Fibroblast of skin of abdomen (primary cell): ENCODE measurements at places on chromosomes 6 and 20.

- DNase-seq = peak; percentile 88
Observed at GRCh38 chr6:72984981-72985665, 240.2 kb downstream of the KHDC1L start.

- no peak for DNase-seq
Observed at GRCh38 chr6:116447052-116447451, 14.1 kb upstream of the CALHM6 start.

DNA sequence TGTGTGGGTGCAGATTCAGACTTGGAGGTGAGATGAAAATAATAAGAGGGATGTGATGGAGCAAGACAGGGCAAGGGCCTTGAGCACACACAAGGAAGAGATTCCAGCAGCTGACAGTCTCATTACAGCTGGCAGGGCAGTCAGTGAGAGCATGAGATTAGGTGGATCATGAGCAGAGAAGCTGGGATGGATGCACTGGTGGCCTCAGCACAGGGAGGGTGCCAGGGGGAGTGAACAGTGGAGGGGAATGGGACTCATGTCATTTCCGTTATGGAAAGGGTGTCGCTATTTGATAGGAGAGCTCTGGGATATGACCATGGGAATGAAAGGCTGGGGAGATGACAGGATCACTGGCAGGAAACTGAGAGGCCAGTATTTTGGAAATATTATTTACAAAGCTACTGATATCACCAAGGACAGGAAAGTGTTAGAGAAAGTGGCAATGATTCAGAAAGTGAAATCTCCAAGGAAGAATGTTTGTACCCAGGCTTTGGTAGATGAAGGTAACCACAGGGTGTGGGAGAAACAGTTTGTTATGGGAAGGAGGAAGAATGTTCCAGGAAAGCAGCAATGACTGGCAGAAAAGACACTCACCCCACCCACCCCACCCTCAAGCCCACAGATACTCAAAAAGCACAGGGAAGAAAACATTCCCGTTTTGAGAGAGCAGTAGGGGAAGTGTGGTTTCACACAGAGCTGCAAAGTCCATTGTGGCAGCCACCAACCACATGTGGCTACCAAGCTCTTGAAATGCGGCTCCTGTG, 214.7 kb upstream of the PROKR2 start:
- DNase-seq = peak; percentile 16

GRCh38 chr20:59690101-59690500, 85.8 kb downstream of the PHACTR3 start:
- DNase-seq = no peak

DNA sequence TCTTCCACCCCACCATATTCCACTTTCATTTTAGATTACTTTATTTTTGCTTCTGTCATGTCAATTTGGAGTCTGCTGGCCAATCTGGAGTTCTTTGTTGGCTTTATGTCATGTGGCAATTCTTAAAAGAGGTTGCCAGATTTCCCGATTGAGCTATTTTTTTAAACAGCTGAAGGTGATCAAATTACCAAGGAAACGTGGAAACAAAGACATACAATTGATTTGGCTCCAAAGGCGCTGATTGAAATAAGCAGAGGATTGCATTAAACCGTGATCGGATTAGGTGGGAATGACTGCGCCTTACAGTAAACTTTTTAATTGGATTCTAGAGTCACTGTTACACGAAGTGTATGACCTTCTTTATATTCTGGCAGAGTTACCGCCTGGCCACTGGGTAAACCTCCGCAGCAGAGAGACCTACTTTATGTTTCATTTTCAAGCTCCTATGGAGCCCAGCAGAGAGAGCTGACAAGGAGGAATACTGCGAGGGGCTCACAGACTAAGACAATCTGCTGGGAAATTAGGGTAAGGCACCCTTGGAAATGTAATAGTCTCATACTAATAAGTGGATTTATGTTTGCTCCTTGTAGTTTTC, 37.9 kb downstream of the SIM1 start:
- DNase-seq = no peak

DNA sequence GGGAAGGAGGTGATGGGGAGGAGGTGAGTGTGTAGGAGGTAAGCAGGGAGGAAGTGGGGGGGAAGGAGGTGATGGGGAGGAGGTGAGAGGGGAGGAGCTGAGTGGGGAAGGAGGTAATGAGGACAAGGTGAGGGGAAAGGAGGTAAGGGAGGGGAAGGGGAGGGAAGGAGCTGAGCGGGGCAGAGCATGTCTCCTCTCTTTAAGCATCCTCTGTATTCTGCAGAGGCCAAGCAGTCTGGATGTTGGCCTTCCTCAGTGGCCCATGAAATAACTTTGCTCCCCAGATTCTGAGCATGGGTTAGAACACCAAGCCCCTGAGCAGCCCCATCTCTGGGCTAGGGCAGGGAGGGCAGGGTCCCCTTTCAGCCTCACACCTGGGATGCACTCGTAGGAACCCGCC, 84.6 kb downstream of the EDN3 start:
- DNase-seq = no peak

- DNase-seq = peak; percentile 77
Observed at GRCh38 chr6:112665815-112666214, 318.7 kb downstream of the RFPL4B start.

- DNase-seq = no peak
Observed at GRCh38 chr6:25441663-25442270, 162.6 kb downstream of the CARMIL1 start.

DNA sequence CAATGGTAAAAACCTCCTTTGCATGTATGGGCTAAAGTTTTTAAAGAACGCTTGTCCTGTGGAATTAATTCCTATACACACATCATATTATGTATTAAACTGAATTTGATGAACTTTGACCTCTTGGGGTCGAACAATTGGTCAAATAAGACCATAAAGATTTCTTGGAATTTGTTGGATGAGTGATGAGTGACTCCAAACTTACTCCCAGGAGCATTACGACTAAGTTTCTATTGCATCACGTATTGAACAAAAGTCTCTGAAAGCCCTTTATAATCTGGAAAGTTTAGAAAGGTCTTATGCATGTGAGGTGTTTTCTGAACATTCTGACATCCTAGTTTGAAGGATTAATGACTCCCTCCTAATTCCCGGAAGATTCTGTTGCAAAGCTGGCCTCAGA, 126.9 kb upstream of the BMP5 start:
- peak; percentile 33 for DNase-seq

- DNase-seq = no peak
Observed at GRCh38 chr20:25277941-25278521, 30.1 kb downstream of the PYGB start.

DNA sequence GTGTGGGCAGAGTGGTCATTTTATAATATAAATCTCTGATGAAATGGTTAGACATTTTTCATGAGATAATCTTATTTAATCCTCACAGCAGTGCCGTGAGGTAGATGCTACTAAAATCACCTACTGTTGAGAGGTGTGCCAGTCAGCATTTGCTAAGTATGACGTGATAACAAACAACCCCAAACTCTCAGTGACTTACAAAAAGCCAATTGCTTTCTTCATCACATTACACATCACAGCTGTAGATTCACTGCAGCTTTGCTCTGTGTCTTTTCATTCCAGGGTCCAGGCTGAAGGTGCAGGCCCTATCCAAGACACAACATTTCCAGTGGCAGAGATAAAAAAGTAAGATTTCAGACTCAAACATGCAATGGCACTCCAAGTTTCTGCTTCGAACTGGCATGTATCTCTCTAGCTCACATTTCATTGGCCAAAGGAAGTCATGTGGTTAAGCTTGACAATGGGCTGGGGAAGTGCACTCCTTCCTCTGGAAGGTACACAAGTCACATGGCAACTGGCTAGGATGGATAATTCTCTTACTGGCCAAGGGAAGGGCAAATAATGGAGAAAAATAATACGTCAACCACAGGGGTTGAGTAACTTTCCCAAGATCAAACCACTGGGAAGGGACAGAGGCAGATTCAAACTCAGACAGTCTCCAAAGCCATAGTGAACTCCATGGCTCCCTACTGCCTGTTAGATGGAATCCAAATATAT, 69.5 kb upstream of the EPB41L1 start:
- DNase-seq = no peak

DNA sequence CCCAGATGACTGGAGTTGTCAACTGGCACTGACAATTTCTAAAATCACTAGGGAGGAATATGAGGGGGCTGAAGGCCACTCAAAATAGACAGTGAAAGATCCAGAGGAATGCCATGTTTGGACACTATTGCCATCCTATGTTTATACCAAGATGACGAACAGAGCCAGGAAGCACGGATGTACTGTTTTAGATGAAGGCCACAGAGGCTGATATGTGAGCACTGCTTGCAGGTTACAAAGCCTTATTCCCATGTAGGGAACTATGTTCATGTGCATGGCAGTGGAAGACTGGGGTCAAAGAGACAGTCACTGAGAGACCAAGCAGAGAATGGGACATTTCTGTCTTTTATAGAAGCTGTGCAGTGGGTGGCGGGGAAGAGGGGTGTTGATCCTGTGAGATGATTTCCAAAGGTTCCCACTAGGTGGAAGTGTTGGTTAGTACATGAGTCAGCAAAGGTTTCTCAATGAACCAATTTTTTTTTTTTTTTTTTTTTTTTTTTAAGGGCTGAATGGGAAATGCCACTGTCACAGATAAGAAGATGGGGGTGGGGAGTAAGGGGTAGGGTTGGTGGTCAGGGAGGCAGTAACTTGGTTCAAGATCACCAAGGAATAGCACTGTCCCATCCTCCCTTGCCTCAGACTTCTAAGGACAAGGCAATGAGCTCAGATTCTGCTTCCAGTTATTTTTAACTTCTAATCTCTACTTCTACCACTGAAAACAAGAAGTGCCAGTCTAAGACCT, 46.7 kb upstream of the MOCS1 start:
- DNase-seq = peak; percentile 47

GRCh38 chr6:8269872-8270454, 165.4 kb downstream of the SLC35B3 start:
- no peak for DNase-seq

GRCh38 chr6:49205526-49205925, 257.5 kb downstream of the MMUT start:
- no peak for DNase-seq

GRCh38 chr20:17227669-17228623, 1.1 kb downstream of the PCSK2 start:
- peak; percentile 19 for DNase-seq

- no peak for DNase-seq
Observed at GRCh38 chr6:35178012-35178411, 35.7 kb upstream of the SCUBE3 start.

- peak; percentile 70 for DNase-seq
Observed at GRCh38 chr6:130293800-130294199, 71.0 kb upstream of the SAMD3 start.

DNA sequence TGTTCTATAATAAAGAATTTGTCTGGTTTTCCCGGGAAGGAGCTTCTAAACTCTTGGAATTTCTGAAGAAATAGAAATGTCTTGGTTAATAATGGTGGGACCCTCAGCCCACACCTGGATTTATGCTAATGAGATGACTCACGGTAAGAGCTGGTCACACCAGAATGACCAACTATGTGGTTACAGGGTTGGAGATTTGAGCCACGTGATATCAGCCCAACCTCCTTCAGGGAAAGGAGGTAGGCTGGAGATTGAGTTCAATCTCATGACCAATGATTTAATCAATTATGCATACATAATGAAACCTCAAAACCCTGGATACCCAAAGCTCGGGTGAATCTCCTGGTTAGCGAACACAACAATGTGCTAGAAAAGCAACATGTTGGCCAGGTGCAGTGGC, 22.1 kb upstream of the CDKN1A start:
- DNase-seq = no peak

DNA sequence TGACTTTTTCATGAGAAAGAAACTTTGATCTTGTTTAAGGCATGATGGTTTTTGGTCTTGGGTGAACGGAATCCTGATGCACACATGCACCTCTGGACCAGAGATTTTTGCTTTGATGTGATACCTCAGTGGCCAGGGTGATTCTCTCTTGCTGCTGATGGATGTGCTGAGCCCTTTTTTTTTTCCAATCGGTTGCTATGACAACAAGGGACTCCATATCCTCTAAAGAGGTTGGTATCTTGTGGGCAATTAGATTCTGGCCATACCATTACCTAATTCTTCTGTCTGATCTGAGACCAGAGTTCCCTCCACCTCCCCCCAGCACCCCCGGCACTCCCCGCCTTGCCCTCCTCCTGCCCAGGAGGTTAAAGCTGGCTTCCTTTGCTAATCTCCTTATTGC, 24.9 kb downstream of the PDYN start:
- DNase-seq = no peak

DNA sequence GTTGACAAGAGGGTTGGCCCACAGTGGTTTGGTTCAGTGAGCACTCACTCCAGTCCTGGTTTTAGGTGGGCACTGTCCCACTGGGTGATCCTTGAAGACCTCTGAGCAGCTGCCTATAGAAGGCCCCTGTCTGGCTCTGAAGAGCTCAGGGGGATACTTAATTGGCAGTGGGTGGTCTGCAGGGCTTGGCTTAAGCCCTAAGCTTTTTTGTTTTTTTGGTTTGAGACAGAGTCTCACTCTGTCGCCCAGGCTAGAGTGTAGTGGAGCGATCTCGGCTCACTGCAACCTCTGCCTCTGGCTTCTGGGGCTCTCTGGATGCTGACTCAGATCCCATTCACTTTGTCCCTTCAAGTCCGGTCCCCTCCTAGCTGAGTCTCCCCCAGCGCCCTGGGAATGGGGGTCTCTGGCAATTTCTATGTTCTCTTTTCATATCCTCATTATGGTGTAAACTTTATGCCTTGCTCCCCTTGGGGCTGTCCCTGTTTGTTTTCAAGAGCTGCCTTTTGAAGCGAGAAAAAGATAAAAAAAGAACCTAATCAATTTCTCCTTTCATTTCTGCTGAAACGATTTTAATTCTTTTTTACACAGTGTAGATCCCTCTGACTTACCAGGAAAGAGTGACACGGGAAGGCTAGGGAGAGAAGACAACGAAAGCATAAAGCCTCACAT, 12.2 kb upstream of the KCNG1 start:
- DNase-seq = no peak

DNA sequence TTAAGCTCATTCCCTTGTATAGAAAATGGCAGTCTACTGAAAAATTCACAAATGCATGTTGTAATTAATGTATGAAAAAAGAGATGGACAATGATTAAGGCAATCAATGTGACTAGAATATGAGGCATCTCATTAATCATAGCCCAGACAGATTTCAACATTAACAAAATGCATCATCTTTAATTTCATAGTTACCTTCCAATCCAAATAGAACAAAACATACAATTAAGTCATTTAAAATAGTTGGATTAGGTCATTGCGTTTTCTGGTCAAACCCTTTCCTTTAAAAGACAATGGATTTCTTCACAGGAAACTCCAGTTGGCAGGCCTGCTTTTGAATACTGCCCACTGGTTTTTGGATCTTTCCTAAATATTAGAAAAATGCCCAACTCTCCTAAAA, 203.9 kb downstream of the HAO1 start:
- no peak for DNase-seq

- DNase-seq = no peak
Observed at GRCh38 chr6:6002005-6002847, 4.5 kb downstream of the NRN1 start.

DNA sequence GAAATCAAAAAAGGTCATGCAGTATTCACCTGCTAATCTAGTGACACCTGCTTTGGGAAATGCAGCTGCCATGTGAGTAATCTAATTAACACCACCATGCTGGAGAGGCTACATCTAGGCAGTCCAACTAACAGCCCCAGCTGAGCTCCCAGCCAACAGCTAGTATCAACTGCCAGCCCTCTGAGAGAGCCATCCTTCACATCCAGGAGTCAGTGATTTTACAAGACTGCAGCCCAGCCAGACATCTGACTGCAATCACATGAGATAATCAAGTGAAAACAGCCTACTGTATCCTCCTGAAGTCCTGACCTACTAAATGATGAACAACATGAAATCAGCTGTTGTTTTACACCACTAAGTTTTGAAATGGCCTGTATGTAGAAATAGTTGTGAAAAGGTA, 298.4 kb downstream of the TRDN start:
- DNase-seq = no peak
